Right ventricle myocardium superior (tissue), 1 donor: ENCODE measurements at places on chromosomes 4 and X.
A peak's percentile ranks its signal among the peaks of the same experiment; 100 is the strongest.

DNA sequence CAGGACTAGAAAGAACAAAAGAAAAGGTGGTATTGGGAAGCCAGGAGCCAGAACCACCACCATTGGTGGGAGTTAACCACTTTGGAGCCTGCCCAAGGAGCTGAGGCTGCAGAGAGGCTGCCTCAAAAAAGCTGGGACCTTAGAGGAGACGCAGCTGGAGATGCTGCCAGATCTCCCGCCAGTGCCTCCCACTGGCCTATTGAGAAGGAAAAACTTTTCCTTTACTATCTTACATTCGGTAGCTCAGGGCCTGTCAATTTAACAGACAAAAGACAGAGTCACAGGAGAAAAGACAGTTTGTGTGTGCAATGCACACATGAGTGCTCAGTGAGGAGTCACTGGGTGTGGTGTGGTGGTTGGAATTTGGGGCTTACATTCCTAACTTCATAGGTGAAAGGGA is 52.4 kb upstream of the HPSE start:
- DNase-seq = no peak

GRCh38 chr4:117773064-117773936 is 261.0 kb upstream of the NDST3 start:
- DNase-seq = no peak

GRCh38 chr4:11196927-11197522 is 231.7 kb downstream of the HS3ST1 start:
- no peak for DNase-seq

DNA sequence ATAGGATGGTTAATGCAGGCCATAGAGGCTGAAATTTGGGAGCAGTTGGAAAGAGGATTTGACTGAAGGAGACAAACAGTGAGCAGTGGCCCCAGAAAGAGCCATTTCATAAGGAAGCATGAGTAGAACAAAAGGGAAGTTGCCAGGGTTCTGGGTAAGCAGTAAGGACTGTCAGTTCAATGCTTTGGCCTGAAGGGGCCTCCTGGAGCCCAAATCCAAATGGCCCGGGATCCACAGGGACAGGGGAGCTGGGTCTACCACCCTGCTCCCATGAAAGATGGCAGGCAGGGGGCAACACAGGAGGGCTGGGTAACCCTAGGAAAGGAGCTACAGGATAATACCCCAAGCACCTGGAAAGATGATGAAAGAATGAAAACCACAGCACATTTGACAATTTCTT is 4.1 kb upstream of the INTS6L start:
- DNase-seq = no peak

DNA sequence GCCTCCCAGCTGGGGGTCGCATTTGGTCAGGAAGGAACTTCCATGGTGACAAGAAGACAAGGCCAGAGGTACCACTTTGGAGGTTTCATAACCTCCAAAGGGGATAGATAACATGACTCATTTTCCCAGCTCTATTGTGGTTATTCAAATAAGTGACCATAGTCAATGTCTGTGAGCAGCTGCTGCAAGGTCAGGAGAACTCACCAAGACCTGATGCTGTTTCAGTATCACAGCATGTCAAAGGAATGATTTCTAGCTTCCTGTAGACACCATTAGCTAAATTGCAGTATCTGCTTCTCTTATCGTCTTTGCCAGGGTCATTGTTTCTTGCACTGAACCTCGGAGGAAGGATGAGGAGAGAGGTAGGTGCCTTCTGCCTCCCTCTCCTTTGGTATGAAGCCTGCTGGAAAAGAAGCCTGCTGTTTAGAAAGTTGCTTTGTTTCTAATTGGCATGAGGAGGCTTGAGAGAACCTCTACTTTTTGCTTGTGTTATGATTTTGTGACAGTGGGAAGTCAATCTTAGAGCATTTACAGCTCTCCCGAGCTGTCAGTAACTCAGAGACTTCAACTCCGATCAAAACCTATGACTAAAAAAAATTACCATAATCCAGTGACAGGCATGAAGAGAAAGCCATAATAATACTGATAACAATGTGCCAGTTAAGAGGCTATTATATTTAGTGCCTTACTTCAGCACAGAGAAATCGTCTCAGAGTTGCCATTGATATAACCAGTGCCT is 38.0 kb upstream of the GATB start:
- no peak for DNase-seq

DNA sequence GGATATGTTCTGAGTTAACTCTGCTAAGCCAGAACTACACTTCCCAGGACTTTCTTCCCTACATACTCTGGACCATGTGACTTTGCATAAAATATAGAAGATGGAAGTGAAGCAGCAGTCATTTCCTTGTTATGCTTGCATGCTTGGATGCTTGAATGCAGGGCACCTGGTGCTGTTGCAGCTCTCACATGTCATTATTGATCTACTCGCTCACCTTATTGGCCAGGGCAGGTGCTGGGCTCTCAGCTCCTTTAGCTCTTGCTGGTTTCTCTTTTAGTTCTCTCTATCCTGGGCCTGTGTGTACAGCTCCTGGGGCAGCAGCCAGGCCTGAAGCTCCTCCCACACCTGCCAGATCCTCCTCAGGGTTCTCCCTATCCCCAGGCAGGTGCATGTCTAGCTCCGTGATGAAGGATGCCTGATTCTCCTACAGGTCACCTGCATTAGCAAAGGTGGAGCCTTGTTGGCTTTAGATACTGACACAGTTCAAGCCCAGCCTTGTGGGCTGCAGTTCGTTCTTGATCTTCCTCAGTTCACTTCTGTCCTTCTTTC is 53.3 kb downstream of the MED28 start:
- no peak for DNase-seq

GRCh38 chr4:47930971-47931804 is 16.8 kb upstream of the NFXL1 start:
- DNase-seq = no peak

DNA sequence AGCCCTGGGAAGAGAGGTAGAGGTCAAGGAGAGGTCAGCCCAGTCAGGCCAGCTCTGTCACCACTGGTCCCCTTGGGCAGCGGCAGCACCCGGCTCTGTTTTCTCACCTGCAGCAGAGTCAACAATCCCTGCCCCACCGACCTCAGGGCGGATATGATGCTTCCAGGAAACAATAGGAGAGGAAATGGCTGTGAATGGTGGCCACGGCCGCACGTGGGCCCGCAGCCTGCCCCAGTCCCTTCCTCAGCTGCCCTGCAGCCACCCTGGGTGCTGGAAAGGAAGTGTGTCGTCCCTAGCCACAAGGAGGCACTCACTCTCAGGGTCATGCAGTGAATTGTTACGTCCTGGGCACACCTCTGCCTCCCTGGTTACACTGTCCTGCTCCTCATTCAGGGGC is 92.5 kb upstream of the ENPP6 start:
- DNase-seq = no peak

DNA sequence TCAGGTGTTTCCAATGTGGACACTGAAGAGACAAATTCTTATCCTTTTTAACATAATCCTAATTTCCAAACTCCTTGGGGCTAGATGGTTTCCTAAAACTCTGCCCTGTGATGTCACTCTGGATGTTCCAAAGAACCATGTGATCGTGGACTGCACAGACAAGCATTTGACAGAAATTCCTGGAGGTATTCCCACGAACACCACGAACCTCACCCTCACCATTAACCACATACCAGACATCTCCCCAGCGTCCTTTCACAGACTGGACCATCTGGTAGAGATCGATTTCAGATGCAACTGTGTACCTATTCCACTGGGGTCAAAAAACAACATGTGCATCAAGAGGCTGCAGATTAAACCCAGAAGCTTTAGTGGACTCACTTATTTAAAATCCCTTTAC is 18.6 kb downstream of the TLR7 start:
- DNase-seq = no peak

DNA sequence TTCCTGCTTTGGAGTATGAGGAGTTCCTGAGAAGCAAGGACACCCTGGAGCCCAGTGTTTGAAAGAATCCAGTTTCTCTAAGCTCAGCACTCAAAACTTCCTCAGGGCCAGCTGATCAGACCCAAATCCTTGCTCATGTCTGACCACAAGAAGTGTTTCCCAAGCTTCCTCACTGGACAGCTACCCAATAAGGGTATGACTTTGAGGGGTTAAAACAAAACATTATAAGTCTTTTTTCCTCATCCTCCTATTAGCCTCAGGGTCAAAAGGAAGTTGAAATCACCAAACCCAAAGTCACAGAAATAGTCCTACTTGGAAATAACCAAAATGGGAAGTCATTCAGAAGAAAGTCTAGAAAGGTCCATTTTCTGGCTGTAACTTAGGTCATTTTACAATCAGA is 13.7 kb downstream of the ZBTB33 start:
- no peak for DNase-seq

DNA sequence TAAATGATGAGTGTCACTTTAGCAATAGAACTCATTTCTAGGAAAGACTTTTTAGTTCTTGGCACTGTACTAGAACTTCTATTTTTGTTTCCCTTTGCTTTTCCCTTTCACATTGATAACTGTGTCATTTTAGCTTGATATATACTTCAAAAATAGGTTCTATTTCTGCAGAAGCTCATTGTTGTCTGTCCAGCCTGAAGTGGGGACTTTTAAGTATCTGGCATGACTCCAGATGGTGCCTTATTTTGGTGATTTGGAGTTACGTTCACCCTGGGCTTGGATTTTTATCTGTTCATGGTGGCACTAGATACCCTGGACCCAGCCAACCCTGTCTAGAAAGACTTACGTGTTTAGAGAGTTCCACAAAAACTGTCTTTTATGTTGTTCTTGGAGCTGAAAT is 3.4 kb downstream of the ABHD18 start:
- no peak for DNase-seq

GRCh38 chr4:142512161-142512560 is 333.9 kb downstream of the INPP4B start:
- DNase-seq = no peak

DNA sequence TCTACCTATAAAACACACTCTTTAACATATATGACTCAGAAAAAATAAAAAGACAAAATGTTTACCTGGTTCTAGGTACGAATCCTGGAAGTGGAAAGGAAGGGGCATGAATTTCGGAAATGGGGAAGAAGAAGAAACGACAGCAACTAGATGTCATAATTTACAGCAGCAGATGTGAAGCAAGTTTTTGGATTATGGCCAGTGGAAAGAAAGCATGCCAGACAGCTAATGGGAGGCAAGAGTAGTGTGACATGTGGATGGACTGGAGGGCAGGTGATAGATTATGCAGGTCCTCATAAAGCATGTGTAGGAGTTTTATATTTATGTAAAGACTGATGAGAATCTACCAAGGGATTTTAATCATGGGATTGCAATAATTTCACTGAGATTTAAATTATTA is 279.0 kb upstream of the TACR3 start:
- DNase-seq = no peak

DNA sequence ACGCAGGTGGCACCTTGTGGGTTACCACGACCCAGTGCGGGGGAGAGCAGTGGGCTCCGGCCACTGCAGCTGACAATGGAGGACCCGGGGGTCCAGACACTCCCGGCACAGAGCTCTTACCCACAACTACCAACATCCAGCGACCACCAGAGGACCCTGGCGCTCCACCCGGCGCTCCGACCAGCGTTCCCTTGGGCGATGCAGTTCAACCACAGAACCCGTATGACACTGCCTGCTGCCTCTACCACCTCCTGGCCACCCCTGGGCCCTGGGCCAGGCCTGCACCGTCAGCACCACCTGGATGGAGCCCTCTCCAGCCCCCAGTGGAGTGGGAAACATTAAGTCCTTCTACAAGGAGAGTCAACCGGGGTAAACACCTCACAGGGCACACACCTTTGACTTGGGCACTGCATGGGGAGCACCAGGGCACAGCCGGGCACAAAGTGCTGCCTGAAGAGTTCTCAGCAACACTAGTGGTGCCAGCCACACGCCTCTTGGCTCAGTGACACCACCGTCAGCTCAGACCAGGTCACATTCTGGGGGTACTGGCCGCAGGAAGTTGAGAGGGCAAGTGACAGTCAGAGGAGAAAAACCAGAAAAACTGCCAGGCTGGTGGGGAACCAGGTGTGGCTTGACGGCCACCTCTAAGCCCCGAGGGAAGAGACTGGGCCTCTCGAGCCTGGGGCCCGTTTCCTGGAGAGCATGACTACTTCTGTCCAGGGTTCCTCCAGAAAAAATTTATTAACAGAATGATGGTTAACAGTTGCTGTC is 2.6 kb downstream of the CTBP1 start:
- DNase-seq = peak; percentile 56

- no peak for DNase-seq
Measured at GRCh38 chr4:152947311-152947710, 11.2 kb downstream of the FHDC1 start.

DNA sequence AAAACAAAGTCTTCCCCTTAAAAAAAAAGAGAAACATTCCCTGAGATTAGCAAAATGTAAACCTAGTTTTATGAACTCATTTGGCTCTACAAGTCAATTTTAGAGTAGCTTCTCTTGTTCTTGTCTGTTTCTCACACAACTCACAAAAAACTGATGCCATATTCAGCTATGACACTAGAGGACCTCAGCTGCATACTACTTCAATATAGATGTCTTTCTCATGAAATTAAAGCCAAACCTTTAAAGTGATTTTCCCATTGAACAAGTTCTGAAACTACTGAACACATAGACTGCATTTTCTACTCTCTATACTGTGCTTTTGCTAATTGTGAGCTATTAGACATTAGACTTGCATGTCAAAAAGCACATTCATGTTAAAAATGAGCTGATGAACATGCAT is 49.8 kb downstream of the TBCK start:
- DNase-seq = no peak

DNA sequence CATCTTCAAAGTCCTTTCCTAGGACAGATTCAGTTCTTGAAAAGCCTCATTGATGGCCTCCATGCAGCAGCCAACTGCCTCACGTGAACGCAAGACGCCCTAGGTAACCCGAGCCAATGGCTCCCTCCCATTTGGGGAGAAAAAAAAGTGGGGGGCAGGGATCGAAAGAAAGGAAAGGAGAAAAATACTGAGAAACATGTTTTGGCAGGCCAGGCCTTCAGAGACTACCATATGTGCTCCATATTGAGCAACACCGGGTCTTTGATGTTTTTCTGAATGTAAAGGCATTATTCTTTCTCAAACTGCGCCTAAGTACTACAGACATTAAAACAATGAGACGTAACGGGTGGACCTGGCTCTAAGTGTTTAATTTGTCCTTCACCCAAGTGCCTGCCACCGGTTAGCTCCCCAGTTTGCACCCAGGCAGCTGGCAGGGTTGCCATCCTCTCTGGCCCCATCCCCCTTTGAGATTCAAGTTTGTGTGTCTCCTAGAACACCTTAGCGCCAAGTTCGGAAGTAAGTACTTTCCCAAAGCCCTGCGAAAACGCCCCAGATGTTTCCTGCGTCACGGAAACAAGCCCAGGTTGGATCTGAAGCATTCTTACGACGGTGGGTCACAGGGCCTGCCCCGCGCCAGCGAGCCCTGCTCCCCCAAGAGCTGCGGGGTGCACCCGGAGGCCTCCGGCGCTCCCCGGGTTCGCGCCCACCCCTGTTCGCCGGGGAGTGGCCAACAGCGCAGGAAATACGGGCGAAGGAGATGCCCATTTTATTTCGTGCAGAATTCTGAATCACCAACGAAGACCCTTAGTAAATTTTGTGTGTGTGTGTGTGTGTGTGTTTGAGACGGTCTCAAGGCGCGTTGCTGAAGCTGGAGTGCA is 30.1 kb downstream of the HAND2 start:
- no peak for DNase-seq

GRCh38 chr4:22323691-22324090 is 192.2 kb downstream of the ADGRA3 start:
- no peak for DNase-seq

- peak; percentile 38 for DNase-seq
Measured at GRCh38 chr4:15233264-15233597, 194.6 kb upstream of the C1QTNF7 start.

- DNase-seq = no peak
Measured at GRCh38 chrX:153596981-153597750, 1.8 kb downstream of the CCNQ start.

GRCh38 chrX:113980953-113981352 is 602.9 kb upstream of the HTR2C start:
- DNase-seq = no peak

- no peak for DNase-seq
Measured at GRCh38 chr4:135718019-135718418, 1516.4 kb upstream of the PABPC4L start.
